ENCODE measurements at places on chromosomes 7 and 10.
A peak's percentile ranks its signal among the peaks of the same experiment; 100 is the strongest.

- DNase-seq: no peak
These were observed 511.6 kb upstream of the IGFBP3 start for GRCh38 chr7:46432708-46433107.

DNA sequence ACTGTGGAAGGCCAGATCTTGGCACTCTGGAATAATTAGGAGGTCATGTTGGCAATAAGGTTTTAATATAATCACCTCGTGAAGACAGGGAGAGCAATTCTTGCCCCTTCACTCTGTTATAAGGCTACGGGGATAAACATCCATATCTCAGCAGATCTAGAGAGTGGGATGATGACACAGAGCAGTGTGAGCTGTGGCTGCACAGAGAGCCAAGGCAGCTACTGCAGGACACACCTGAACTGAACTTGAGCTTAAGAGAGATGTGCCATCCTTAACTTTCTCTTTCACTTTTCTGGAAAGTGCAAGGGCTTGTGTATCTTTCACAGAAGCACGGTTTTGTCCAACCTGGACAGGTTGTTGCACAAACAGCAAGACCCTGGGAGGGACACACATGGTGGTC lies 174.7 kb downstream of the GATA3 start:
- DNase-seq: peak; percentile 13

GRCh38 chr7:94190599-94191061 lies 186.5 kb upstream of the BET1 start:
- DNase-seq: no peak

DNA sequence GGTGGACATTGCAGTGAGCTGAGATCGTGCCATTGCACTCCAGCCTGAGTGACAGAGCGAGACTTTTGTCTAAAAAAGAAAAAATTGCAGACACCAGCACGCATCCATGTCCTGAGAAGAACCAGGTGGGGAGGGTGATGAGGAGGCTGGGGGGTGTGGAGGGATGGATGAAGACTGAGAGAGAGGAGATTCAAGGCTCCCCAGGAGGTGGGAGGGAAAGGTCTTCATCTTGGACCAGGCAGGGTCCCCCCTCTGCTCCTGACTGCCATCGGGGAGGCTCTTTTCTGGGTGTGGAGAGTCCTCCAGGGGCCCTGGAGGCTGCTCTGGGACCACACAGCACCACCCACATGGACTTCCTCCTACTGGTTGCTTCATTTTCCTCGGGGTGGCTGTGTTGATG lies 1.5 kb downstream of the SCART1 start:
- no peak for DNase-seq

GRCh38 chr7:52502281-52502680 lies 533.2 kb upstream of the POM121L12 start:
- no peak for DNase-seq

GRCh38 chr10:104300736-104301292 lies 31.8 kb downstream of the GSTO2 start:
- peak; percentile 86 for DNase-seq

DNA sequence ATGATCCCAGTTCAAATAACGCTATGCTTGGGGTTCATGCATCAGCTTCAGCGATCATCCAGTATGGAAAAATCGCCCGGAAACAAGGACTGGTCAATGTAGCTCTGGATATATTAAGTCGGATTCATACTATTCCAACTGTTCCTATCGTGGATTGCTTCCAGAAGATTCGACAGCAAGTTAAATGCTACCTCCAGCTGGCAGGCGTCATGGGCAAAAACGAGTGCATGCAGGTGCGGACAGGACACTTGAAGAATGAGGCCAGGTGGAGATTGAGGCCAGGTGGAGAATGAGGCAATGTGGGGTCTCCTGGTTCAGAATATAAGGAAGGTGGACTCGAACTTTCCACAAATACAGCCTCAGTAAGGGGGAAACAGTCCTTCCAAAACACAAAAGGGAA lies 105.8 kb downstream of the TRRAP start:
- no peak for DNase-seq

DNA sequence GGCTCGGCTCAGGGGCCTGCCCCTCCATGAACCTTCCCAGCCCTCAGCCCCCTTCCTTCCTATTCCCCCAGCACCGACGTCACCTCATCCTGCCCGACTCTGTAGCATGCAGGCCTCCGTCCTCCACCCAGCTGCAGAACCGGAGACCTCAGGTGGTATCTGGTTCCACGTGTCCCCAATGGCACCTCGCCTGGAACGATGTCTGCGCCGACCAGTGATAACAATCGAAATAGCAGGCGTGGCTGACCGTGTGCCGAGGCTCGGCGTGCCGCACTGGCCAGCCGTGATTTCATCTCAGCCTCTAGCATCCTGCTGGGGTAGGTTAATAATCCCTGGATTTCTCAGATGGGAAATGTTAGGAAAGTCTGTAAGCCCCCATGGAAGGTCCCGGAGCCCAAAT lies 171.7 kb downstream of the CUX1 start:
- DNase-seq: no peak

DNA sequence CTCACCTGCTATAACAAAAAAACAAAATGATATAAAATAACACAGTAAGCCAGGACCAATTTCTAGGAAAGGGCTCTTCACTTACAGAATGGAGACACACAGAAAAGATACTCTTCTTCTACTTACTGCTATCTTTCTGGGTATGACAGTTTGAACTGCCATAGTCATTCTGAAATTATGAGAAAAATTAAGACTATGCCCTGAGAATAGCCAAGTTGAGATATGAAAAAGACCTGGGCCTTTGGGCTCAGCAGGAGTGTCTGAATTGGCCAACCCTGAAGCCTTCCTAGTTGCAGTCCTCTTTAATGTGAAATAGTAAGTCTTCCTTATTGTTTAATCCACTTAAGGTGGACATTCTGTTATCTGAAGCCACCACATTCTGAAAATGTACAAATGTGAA lies 519.5 kb downstream of the GRID1 start:
- DNase-seq: no peak

- peak; percentile 37 for DNase-seq
These were observed 9.9 kb downstream of the POR start for GRCh38 chr7:75924889-75925288.

DNA sequence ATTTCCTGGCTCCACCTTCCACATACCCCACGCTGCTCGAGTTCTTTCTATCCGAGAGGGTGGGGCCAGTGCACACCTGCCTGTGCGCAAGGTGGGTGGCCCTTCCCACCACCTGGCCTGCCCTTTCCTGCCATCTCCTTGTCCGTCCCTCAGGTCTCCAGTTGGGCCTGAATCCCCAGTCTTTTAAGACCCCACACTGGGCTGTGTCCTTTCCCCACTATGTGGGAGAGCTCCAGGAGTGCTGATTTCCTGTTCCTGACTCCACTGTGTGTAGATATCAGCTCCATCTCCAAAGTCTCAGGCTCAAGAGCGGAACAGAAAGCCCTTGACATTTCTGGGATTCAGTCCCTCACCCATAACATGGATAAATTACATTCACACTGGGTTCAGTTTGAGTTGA lies 20.1 kb downstream of the LHPP start:
- DNase-seq: no peak

DNA sequence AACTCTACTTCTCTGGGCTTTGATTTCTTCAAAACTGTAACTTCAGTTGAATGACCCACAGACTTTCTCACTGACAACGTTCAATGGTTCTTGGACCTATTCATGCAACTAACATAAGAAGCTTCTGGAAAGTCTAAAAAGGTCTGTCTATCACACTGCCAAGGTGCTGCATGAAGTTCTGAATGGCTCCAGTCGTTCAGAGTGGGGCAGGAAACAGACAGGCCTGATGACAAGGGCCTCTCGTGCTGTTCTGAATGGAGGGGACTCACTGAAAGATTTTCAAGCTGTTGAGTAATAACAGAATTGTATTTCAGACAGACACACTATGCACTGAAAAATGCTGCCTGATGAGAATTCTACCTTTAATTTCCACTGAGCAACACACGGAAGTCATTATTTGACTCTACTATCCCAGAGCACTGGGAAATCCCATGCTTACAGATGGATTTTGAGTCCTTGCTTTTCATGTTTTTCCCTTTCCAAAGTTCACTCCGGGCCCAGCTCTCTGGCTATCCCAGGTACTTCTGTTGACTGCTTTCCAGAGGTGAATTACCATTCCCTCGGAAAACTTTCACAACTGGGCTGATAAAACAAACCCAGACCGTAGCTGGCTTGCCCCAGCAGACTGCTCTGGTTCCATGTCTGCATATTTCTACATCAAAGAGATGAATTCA lies 204.9 kb upstream of the FRMD4A start:
- no peak for DNase-seq

DNA sequence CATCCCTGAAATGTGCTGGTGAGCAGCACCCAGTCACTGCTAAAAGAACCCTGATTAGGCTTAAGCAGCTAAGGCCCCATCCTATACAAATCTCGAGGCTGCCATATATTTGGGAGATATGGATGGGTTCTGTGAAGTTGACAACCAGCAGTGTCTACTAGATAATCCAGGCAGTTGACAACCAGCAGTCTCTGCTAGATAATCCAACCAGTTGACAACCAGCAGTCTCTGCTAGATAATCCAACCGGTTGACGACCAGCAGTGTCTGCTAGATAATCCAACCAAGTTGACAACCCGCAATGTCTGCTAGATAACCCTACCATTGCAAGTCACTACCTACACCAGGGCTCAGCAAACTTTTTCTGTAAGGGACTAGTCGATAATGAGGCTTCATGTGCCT lies 58.3 kb upstream of the KDM7A start:
- DNase-seq: no peak

GRCh38 chr10:17209881-17210280 lies 8.4 kb upstream of the TRDMT1 start:
- DNase-seq: no peak

DNA sequence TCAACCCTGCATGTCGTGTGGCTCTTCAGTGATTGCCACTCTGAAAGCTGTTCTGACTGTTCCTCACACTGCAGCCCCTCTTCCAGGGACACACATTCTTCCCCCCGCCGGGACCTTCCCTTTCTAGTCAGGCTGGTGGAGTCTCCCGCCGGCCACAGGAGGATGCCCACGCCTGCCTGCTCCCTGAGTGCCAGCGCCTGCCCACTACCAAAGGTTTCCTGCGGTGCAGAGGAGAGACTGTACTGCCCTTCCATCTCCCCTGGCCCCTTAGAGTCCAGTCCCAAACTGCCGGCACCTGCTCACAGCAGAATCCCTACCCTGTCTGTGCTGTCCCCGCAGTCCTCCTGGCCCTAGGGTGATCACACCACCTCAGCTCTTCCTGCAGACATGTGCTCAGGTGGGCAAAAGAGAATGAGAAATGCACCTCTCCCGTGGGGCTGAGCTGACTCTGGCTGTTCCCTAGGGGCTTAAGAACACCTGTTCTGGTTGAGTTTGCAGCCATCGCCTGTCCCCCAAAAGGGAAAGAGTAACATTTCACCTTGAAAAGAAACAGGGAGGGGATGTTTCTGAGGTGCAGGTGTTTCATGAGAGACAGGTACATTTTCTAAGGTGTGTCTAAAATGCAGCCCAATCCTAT lies 1.4 kb downstream of the PODXL start:
- DNase-seq: no peak

DNA sequence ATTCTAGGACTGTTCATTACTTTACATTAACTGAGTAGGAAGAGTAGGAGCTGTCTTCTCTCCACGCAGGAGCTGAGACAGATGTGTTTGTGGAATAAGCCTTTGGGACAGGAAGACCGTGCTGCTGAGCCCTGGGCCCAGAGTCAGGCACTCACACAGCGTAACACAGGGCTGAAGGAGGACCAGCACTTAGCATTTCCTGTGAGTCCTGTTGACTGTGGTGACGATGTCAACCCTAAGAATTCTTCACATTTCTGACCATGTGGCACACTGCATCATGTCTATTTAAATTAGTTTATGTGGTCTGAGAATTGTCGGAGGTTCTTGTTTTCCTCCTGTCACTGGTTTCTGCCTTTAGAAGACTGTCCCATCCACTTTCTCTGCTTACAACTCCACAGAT lies 117.2 kb downstream of the PIP4K2A start:
- DNase-seq: no peak

- peak; percentile 38 for DNase-seq
These were observed 6.8 kb downstream of the CYP26A1 start for GRCh38 chr10:93080350-93081046.

Data from RPMI8226 (cell line).